Stimulated activated CD8-positive, alpha-beta memory T cell treated with anti-CD3 and anti-CD28 coated beads, Interleukin-15, amount 100 ng/mL, for 24 hours (primary cell): ENCODE measurements at places on chromosomes 16 and 17.

- no peak for DNase-seq
Measured at GRCh38 chr17:83136156-83136555, 56.7 kb downstream of the METRNL start.

- DNase-seq: no peak
Measured at GRCh38 chr17:33689725-33690124, 396.6 kb upstream of the ASIC2 start.

DNA sequence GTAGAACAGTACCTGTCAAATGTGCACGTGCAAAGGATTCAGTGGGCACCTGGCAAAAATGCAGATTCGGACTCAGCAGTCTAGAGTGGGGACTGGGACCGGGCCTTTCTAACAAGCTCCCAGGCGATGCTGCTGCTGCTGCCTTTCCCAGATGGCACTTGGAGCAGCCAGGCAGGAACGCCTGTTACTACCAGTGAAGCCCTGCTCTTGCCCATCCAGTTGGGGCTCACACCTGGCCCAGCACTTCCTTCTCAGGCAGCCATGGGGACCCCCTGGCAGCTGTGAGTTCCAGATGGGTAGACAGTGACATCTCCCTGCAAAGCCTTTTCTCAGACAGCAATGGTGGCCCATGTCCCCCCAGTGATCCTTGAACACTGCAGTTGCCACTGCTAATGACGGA is 30.4 kb downstream of the KDM8 start:
- no peak for DNase-seq

DNA sequence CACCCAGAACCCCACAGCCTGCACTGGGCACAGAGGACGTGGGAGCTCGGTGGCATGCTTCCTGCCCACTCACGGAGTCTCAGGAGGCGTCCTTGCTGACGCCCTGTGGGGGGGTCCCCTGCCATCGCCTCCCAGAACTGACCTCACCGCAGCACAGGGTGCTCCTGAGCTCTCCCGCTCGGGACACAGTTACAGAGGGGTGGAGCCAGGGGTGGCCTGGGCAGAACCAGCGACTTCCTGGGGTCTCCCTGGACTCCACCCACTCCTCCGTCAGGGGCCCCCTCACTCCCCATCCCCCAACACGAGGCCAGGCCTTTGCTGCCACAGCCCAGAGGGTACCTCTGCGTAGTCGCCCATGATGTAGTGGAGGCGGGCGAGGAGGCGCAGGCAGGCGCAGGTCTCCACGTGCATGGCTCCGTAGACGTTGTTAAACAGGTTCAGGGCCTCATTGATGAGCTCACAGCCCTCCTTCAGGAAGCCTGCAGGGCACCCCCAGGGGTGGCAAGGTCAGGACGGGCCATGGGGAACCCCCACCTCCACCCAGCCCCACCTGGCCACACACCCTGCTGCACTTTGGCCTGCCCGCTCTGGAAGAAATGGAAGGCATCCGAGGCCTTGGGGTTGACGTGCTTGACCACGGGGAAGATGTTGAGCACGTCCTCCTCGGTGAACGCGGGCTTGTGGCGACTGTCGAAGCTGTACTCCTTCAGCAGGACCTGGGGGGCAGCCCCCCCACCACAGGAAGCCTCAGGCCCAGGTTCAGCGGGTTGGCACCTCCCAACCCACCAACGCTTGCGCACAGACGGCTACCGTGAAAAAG is 17.8 kb downstream of the CLUH start:
- no peak for DNase-seq

DNA sequence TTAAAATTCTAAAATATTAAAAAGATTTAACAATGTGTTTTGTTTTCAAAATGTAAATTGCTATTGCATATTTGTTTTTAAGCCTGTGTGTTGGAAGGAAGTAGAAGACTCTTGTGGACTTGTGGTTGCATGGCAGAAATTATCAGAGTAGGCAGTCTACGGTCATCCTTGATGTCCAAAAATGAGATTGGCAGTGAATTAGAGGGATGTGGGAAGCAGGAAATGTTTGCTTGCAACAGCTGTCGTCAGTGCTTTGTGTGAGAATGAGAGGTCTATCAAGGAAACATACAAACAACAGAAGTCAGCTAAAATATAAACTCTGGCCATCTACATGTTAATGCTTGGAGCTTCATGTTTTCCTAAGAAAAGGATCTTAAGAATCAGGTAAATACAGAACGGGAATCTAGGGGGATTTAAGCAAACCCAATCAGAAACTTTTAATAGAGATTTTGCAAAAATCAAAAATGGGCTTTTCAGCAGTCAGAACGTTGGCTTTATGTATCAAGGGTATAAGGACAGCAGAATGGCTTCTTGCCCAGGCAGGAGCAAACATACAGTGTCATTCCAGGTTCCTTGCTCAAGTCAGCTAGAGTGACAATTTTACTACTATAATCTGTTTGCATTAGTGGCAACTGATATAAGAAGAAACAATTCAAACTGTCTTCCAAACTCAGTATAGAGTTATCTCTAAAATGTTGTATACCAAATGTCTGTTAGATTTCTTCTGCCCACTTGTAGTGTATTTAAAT is 196.7 kb downstream of the CYB561 start:
- no peak for DNase-seq

GRCh38 chr17:80050706-80051105 is 14.3 kb downstream of the CCDC40 start:
- no peak for DNase-seq

DNA sequence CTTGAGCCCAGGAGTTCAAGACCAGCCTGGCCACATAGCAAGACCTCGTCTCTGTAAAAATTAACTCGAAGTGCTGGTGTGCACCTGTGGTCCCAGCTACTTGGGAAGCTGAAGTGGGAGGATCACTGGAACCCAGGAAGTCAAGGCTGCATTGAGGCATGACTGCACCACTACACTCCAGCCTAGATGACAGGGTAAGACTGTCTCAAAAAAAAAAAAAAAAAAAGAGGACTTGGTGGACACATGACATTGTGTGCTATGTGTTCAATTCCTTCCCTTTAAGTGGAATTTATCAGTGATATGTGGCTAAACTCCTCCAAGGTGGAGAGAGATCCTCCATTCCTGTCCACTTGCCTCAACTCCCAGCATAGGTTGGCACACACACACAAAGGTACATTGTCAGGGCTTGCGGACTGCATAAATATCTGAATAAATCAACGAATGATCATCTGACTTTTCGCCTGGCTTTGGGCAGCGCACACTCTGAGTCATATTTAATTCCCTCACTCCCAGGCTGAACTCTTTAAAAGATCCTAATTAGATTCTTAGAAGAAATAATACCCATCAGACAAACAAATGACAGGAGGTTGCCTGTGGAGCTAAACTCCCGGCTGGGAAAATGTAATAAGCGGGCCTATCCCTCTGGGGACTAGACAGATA is 25.0 kb upstream of the SYT17 start:
- DNase-seq: no peak

- no peak for DNase-seq
Measured at GRCh38 chr17:33369149-33369548, 76.1 kb upstream of the ASIC2 start.

DNA sequence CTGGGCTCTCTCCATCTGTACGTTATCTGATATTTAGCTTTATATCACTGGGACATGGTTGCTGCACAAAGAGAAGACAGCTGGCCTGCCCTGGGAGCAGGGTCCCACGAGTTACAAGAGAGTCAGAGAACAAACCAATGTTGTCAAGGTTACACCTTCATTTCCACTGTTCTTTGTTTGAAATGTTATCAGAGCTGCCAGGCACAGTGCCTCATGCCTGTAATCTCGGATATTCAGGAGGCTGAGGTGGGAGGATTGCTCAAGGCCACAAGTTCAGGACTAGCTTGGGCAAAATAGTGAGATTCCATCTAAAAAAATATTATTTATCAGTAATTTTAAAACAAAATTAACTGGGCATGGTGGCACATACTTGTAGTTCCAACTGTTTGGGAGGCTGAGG is 34.6 kb downstream of the ATP6V0A1 start:
- DNase-seq: no peak

GRCh38 chr16:15715221-15715620 is 65.2 kb downstream of the NDE1 start:
- DNase-seq: no peak

GRCh38 chr16:77408607-77409006 is 26.2 kb downstream of the ADAMTS18 start:
- DNase-seq: no peak

GRCh38 chr17:81563861-81564586 is 11.9 kb upstream of the FAAP100 start:
- no peak for DNase-seq

GRCh38 chr16:17106243-17106791 is 364.4 kb downstream of the XYLT1 start:
- DNase-seq: no peak

DNA sequence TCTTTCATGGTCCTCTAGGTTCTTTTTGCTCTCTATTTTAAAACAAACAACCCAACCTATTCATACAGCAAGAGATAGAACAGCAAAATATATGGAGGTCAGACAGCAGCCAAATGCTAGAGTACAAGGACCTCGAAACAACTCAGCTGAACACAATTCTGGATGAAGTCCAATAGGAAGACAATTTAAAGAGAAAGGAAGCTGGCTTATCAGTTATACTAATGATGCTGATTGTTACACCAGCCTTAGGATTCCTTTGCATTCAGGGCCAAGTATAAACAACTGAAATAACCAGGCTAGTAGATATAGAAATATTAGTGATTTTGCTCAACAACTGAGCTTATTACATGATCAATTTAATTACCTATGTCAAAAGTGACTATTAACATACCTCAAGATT is 2.5 kb downstream of the SSH2 start:
- DNase-seq: no peak

DNA sequence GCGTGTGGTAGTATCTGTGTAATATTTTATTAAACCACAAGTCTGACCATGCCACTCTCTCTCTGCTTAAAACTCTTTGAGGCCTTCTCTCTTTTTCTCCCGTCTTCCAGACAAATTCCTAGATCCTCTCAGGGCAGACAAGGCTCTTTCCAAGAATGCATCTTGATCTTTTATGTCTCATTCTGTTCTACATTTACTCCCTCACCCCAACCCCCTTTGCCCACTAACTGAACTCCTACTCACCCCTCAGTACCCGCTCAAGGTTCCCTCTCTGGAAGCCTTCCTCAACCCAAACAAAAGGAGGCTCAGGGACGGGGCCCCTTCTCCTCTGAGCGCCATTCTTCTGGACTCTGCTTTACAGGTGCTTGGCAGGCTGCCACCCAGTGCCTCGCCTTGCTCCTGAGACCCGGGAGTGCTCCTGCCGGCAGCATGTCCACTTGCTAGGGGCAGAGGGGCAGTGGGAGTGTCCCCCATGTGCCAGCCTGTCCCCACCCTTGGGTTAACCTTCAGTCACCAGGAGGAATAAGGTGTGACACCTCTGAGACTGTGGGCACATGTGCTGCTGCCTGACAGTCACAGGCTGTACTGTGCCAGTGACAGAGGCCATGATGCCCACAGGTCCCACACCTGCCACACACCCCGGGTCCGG is 9.2 kb downstream of the SLC13A2 start:
- DNase-seq: no peak

GRCh38 chr16:48635199-48635718 is 25.3 kb upstream of the N4BP1 start:
- no peak for DNase-seq
